ENCODE measurements at places on chromosomes 7 and 10. TPM values are rescaled to one million over a fixed set of nuclear protein-coding genes. Genes with fewer than 3 reads are reported as not detected.
A peak's percentile ranks its signal among the peaks of the same experiment; 100 is the strongest.

GIMAP1 gene
- polyA plus RNA-seq: not detected

FAM25A gene
- polyA plus RNA-seq: not detected

TOMM7 gene
- 346 TPM for polyA plus RNA-seq

CEP55 gene
- 28.2 TPM for polyA plus RNA-seq

PRLHR gene
- not detected for polyA plus RNA-seq

- peak; percentile 99 for DNase-seq
These were observed 72.8 kb upstream of the KAT6B start for GRCh38 chr10:74753442-74754211.

- no peak for DNase-seq
These were observed 13.2 kb upstream of the PRKAR1B start for GRCh38 chr7:739983-740942.

DNA sequence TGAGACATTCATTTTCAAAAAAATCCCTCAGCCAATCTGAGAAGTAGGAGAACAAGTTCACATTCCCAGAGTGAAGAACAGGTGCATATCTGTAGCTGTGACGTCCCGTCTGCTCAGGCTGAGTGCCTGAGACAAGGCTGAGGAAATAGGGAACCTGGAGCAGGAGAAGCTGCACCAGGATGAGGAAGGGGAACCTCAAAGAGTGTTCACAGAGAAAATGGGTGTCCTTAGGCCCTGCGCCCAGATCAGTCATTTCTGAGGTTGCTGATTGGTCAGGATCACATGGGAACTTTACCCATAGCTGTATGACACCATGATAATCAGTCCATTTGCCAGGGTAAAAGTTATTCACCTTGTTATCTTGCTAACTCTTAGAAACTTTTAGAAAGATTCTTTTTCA lies 34.2 kb upstream of the TARP start:
- no peak for DNase-seq

- no peak for DNase-seq
These were observed 220.0 kb upstream of the DPP6 start for GRCh38 chr7:153832160-153832559.

GRCh38 chr10:131532291-131532690 lies 220.8 kb upstream of the TCERG1L start:
- DNase-seq: no peak

DNA sequence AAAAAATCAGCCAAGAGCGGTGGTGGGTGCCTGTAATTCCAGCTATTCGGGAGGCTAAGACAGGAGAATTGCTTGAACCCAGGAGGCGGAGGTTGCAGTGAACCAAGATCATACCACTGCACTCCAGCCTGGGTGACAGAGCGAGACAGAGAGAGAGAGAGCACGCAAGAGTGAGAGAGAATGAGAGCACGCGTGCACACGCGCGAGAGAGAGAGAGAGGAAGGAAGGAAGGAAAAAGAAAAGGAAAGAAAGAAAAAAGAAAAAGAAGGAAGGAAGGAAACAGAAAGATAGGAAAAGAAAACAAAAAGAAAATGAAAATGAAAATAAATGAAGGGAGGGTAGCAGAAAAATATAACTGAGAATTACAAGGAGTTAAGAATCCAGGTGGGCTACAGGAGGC lies 82.7 kb downstream of the SVOPL start:
- DNase-seq: no peak

GRCh38 chr7:29113384-29114102 lies 32.8 kb downstream of the CPVL start:
- no peak for DNase-seq

All from BJ (cell line).